Osteocyte (in vitro differentiated cells): ENCODE measurements at places on chromosomes 11 and 22. TPM values are rescaled to one million over a fixed set of nuclear protein-coding genes. Genes with fewer than 3 reads are reported as not detected.

Gene MS4A4E
- 0.30 TPM in 1 of 2 replicates, not detected in the other for total RNA-seq

Gene KRTAP5-7
- not detected in 2 replicates for total RNA-seq

Gene SLC22A6
- total RNA-seq: not detected in 2 replicates

Gene FAM181B
- 0.26 and 0.35 TPM in 2 replicates for total RNA-seq

Gene DNAJB13
- not detected in 2 replicates for total RNA-seq

DNA sequence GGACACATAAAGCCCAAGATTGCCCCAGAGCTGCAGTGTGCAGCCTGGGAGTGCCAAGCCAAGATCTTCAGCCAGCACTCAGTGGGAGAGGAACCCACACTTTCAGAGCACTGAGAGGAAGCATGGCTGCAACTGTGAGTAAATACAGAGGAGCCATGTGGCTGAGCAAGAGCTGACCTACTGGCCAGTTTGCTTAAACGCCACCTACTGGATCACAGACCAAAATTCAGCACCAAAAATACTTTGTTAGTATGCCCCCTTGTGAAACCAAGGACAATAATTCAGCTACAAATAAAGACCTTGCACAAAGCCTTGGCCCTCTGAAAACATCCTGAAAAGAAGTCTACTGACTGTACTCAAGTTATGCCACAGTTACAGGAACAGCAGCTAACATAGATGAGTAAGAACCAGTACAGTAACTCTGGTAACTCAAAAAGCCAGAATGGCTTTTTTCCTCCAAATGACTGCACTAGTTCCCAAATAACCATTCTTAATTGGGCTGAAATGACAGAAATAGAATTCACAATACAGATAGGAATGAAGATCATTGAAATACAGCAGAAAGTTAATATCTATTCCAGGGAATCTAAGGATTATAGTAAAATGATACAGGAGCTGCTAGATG lies 10.1 kb upstream of the OR4A15 start:
- H3K36me3 ChIP-seq: no peaks in the 10 kb centered on the region
- no peak for DNase-seq
- no peaks in the 10 kb centered on the region for H3K27me3 ChIP-seq
- no peaks in the 10 kb centered on the region for H3K4me1 ChIP-seq
- H3K4me3 ChIP-seq: no peak overlapping the region
- no peak overlapping the region for H3K27ac ChIP-seq

DNA sequence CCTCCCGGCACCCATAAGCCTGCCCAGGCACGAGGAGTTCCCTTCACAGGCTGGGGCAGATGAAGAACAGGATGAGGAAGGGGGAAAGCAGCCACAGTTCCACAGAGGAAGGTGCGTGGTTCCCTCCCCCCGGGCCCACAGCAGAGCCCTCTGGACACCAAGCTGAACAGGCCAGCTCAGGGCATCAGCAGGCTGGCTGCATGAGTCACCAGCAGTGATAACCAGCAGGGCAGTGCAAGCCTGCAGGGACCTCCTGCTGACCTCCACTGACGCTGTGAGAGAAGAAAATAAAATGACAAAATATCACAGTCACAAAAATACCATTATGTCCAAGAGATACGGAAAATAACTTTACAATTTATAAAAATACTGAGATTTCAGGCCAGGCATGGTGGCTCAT lies 11.5 kb downstream of the RTL6 start:
- DNase-seq: no peak
- H3K4me3 ChIP-seq: no peak overlapping the region
- peaks cover 2% of the 10 kb centered on the region for H3K4me1 ChIP-seq

DNA sequence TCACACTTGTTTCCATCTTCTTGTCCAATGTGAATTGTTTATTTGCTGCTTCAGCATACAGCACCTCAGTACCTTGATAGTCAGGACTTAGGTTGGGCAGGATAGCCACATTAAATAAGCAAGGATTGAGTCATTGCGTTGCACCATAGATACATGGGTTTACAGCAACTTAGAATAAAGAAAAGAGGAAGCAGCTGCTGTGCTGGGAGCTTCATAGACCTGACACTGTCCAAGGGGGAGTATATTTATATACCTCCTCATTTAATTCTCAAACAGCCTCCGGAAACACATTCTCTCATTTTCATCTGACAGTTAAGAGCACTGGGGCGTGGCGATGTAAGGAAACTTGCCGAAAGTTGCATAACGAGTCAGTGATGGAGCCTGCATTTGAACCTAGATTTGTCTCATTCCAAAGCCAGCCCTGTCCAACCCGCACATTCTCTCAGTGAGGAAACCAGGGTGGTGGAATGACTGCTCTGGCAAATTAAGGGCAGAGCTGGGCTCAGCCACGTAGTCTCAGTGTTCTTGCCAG lies 42.2 kb downstream of the UBASH3B start:
- H3K4me1 ChIP-seq: peaks cover 22% of the 10 kb centered on the region
- H3K36me3 ChIP-seq: peaks cover 10% of the 10 kb centered on the region
- no peak overlapping the region for H3K27ac ChIP-seq
- H3K27me3 ChIP-seq: no peaks in the 10 kb centered on the region

GRCh38 chr11:126339863-126340434 lies 15.5 kb upstream of the ST3GAL4 start:
- H3K4me3 ChIP-seq: no peak overlapping the region
- no peaks in the 10 kb centered on the region for H3K27me3 ChIP-seq
- no peak for DNase-seq
- no peak overlapping the region for H3K27ac ChIP-seq
- peaks cover 7% of the 10 kb centered on the region for H3K36me3 ChIP-seq

DNA sequence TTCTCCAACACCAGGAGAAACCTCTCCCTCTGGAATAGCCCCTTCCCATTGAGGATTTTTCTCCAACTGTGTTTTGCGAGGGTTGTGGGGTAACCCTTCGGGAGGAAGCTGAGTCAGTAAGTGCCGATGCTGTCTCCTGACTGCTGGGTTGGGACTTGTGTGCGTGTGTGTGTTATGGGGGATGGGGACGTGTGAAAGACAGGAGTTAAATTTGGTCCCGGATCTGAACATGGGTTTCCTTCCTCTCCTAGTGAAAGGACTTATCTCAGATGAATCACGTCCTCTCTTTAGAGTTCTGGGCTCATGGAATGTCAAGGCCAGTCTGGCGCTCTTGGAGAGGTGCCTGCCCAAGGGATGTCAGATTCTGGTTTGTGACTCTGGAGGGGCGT lies 33.3 kb downstream of the KIAA1671 start:
- no peak for DNase-seq
- peak overlapping the region; percentile 63 for H3K27ac ChIP-seq
- H3K27me3 ChIP-seq: no peaks in the 10 kb centered on the region
- peaks cover 25% of the 10 kb centered on the region for H3K4me1 ChIP-seq
- peaks cover 2% of the 10 kb centered on the region for H3K36me3 ChIP-seq

DNA sequence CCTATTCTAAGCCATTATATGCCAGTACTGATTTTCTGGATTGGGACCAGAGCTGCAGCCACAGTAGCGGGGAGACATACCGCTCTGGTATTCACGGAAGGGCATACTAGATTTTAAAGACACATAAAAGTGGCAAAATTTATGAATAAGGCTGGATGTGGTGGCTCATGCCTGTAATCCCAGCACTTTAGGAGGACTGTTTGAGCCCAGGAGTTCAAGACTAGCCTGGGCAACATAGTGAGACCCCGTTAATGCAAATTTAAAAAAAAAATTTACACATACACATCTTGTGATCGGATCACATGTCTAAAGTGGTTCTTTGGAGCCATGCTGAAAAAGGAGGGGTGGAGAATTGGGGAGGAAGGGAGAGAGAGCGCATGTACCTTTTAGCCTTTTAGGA lies 9.0 kb downstream of the RPL27A start:
- peaks cover 28% of the 10 kb centered on the region for H3K4me1 ChIP-seq
- H3K27me3 ChIP-seq: no peaks in the 10 kb centered on the region
- no peak overlapping the region for H3K4me3 ChIP-seq
- no peak for DNase-seq

DNA sequence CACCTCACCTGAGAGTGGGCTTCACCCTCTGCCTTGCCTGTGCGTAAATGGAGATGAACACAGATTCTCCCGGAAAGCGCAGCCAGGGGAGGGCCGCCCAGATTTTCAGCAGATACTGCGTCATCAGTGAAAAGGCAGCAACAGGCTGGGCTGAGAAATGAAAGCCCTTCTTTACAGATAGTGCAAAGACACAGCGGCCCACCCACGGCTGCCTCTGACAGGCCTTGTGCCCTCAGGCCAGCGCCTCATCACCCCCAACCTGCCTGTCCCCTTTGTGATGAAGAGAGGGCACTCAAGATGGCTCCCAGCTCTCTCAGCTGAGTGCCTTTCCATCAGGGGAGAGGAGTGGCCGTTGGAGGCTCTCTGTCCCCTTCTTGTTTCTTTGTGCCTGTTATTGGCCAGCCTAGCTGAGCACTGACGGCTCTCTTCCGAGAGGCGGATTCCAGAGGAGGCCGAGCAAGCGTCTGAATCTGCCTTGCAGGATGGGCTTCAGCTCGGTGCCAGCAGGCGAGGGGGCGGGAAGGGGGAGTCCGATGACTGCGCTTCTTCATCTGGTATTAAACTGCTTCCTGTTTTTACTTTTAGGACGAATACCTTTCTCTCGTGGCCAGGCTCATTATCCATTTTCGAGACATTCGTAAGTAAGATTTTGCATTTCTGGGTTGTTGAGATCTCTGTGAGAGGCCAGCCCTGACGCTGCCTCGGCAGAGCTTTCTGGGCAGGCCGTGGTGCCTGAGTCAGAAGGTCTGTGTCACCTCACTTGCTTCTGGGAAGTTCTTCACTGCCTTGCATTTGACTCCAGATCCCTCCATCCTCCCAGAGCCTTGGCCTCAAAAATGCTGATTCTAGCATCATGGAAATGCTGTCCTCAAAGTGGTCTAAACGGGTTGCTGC lies 43.7 kb downstream of the MED15 start:
- peaks cover 84% of the 10 kb centered on the region for H3K4me1 ChIP-seq
- H3K27ac ChIP-seq: peak overlapping the region; percentile 95
- no peaks in the 10 kb centered on the region for H3K36me3 ChIP-seq
- no peaks in the 10 kb centered on the region for H3K27me3 ChIP-seq
- no peak for DNase-seq
- peak overlapping the region; percentile 43 for H3K4me3 ChIP-seq

DNA sequence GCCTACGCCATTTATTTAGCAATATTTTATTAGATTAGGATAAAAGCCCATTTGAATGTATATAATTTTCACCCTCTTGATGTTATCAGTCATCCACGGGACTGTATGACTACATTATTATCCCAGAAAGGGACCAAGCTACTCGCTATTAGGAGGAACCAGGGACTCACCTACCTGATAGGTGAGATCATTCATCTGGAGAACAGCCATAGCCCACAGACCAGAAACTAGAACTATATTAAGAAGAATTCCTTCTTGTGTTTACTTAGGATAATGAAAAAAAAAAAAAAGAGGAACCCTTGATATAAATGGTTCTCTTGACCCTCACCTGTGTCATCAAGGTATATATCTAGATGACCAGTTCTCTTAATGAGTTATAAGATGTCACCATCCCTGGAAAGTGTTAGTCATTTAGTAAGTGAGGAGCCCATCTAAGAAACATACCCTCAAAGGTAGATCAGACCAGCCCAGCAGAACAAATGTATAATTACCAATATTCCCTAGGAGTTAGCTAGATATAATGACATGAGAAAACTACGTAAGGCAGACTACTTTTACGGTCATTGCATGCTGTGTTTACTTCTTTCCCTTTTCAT lies 8.0 kb downstream of the SIK3 start:
- H3K27me3 ChIP-seq: no peaks in the 10 kb centered on the region
- peaks cover 11% of the 10 kb centered on the region for H3K4me1 ChIP-seq
- no peak for DNase-seq
- H3K27ac ChIP-seq: no peak overlapping the region
- H3K4me3 ChIP-seq: no peak overlapping the region
- peaks cover 3% of the 10 kb centered on the region for H3K36me3 ChIP-seq

DNA sequence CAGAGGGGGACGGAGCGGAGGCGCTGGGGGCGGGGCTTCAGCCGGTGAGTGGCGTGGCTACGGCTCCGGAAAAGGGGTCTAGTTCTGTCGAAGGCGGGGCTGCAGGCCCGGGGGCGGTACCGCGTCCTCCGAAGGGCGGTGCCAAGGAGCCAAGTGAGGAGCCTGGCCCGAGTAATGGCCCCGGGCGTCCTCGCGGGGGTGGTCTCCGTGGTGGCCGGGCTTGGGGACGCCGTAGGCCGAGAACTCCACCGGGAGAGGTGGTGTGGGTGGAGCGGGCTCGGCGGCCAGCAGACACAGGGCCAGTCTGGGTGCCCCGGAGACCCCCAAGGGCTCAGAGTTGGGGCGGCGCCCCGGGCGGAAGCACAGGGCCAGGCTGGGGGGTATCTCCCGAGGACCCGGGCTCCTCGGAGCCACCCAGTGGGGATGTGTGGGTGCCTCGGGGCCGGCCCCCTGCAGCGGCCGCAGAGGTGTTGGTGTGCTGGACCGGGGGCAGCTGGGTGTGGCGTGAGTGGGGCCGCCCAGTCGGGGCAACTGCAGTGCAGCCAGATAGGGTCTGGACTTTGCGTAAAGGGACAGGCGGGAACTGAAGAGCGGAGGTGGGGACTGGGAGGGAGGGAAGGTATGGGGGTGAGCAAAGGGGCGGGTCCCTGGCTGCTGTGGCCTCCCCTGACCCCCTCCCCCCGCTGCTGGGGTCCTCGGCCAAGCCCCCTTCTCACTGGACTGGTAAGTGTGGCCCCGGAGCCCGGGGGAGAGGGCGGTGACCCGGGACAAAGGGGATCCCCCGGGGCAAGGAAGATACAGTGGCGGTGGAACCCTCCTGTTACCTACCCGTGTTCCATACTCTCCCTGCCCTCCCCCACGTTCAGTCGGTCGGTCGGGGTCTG lies 838 bp downstream of the FKBP2 start:
- H3K36me3 ChIP-seq: peaks cover 12% of the 10 kb centered on the region
- peak overlapping the region; percentile 96 for H3K27ac ChIP-seq
- no peak for DNase-seq
- no peaks in the 10 kb centered on the region for H3K27me3 ChIP-seq
- H3K4me1 ChIP-seq: peaks cover 37% of the 10 kb centered on the region

DNA sequence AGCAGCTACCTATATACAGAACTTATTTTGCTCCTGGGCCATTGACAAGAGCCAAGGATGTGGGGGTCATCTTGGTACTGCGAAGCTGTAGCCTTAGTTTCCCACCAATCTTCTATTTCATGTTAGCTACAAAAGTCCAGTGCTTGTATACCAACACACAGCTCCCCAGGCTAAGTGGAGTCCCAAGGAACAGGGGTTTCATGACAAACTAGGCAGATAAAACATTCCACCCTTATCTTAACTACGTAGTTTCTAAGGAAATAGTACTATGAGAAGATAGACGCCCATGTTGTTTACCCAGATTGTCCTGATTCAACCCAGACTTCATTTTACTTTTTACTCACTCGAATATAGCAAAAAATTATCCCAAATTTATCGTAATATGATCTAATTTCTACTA lies 218.5 kb downstream of the DYNC2H1 start:
- H3K27ac ChIP-seq: no peak overlapping the region
- DNase-seq: no peak
- no peaks in the 10 kb centered on the region for H3K27me3 ChIP-seq
- H3K4me3 ChIP-seq: no peak overlapping the region

GRCh38 chr22:36328635-36329253 lies 59.0 kb downstream of the MYH9 start:
- no peaks in the 10 kb centered on the region for H3K27me3 ChIP-seq
- H3K36me3 ChIP-seq: peaks cover 38% of the 10 kb centered on the region
- H3K27ac ChIP-seq: peak overlapping the region; percentile 100

DNA sequence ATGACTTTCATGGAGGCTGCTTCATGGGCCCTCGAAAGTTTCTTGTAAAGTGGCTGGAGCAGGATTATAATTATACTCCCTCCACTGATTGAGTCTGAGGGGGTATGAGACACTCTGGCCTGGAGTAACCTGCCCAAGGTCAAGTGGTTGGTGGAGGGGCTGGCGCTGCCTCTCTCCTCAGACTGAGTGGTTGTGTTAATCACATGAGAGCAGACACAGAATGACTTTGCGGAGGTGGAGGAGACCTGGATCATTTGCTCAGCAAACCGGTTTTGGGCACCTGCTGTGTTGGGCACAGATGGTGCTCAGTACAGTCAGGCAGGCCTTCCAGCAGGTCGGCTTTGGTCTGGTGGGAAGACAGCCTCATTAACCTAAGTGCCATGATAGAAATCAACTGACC lies 11.8 kb downstream of the BCR start:
- no peaks in the 10 kb centered on the region for H3K36me3 ChIP-seq
- DNase-seq: no peak
- H3K4me1 ChIP-seq: peaks cover 17% of the 10 kb centered on the region
- H3K4me3 ChIP-seq: no peak overlapping the region
- no peak overlapping the region for H3K27ac ChIP-seq
